ENCODE measurements at places on chromosomes 2 and 18.

DNA sequence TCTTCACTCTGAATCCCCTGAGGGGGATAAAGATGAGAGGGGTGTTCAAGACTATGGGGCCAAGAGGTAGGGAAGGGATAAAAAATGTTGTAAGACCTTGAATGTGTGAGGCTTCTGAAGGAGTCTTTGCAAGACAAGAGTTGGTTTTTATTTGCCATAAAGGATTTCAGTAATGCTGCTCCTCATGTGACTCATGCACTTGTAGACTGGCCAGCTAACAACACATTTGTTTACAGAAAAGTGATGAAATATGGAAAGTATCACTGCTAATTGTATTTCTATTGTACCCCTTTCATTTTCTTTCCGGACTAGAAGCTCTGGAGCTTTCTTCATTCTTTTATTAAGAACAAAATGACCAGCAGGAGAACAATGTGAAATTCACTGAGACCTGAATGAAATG, 782.1 kb downstream of the EPHA4 start:
- DNase-seq = no peak

DNA sequence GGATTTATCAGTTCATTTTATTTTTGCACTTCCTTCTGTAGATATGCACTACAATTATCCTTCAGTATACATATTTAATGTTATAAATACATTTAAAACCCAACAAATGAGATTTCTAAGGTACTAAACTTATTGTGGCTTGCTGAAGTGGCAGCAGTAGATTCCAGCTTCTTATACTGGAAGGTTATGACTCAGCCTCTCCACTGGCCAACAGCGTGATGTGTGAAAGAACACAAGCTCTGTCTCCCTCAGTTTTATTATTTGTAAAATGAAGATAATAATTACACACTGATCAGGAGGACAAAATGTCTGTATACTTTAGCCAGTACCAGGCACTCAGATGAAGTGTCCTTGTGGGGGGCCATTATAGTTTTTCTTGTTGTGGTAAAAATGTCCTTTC, 1147.1 kb downstream of the CNTNAP5 start:
- DNase-seq = no peak

- no peak for DNase-seq
These were observed 569.0 kb downstream of the DCDC2C start for GRCh38 chr2:4272261-4272858.

DNA sequence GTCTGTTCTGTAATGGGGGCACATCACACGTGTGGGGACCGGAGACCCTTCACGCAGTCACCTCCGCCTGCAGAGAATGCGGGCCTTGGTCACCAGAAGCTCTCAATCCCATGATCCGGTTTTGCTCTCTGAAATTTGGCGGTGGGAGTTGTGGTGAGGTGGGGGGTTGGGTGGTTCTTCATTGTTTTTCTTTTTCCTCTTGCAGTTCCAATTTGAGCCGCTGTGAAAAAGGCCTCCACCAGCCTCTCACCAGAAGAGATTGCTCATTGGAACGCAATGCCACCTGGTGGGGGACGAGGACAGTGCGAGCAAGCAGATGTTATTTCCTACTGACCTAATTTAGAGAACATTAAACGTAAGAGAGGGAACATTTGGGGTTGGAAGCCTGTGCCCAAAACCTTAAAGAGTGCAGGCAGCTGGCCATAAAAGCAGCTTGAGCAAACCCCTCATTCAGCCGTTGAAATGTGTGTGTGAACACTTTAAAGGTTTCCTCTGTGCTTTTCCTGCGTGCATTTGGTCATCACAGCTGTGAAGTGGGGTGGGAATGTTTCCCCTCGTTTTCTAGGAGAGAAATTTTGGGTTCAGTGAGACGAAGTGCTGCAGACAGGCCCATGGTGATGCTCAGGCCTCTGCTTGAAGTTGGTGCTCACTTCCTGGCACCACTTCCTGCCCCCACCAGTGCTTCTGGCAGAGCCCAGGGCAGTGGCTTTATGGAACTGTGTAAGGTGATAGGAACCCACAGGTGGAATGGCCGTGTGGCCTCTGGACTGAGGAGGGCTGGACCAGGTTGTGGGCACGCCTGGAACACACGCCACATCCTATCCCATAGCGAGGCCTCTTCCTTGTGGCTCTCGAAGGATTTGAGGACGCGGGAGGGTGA, 61.7 kb downstream of the ZCCHC2 start:
- peak; percentile 73 for DNase-seq

GRCh38 chr2:112463256-112463655, 18.7 kb upstream of the TTL start:
- no peak for DNase-seq
